ENCODE measurements at places on chromosomes 6 and 20.

DNA sequence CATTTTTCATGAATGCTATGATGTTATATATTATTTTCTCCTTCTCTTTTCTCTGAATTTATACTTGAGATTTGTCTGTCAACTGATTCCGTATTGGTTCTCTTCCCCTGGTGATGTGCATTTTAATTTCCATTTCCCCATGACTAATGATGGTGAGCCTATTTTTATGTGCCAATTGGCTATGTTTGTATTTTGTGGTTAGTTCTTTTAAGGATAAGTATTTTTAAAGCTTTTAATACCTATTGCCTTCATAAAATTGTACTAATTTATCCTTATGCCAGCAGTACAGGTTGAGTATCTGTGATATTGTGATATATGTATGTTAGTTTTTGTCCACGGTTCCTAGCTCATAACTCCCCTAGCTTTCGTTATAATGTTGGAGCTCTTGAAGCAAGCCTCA is 2.8 kb downstream of the POLH start:
- no peak for DNase-seq

GRCh38 chr6:28981431-28981832 is 23.7 kb downstream of the ZNF311 start:
- peak; percentile 12 for DNase-seq

DNA sequence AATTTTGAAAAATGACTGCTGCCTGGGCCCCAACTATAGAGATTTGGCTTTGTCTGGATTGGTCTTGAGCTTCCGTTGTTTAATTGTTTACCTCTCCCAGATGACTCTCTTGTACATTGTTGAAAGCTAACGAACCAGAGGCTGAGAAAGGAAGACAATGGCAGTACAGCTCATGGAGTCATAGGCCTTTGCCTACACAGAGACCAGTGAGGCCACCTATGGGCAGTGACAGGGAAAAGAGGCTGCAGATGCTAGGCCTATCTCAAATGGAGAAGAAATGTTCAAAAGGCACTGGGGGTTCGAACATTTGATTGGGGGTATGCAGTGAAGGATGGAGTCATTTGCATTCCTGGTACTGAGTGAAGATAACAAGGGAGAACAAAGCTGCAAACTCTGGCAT is 29.1 kb downstream of the OPN5 start:
- no peak for DNase-seq

- peak; percentile 97 for DNase-seq
Measured at GRCh38 chr20:41340327-41341055, at the start of gene LPIN3. TSS of gene LPIN3 (plus strand) at chr20:41340821. CDS start at chr20:41345804, 4,983 bp downstream.
